Suprapubic skin (tissue), 4 donors: ENCODE measurements at places on chromosomes 6 and 20.

- DNase-seq: no peak
Measured at GRCh38 chr6:52675372-52675771, 4.5 kb downstream of the TMEM14A start.

- DNase-seq: no peak
Measured at GRCh38 chr20:57939499-57939898, 229.7 kb upstream of the PMEPA1 start.

DNA sequence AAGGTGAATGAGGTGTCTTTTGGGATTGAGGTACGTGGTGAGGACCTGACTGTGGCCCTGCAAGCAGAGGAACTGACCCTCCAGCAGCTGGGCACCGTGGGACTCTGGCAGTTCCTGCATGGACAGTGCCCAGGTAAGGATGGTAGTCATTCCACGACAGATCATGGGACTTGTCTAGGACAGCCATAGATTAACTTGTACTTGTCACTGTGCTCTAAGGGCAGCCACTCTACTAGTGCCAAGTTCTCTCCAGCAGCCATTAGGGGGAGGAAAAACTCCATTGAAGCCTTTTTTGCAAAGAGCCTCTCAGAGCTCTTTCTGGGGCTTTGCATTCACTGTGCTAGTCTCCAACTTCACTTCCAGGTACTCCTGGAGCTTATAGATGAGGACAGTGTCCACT is 20.4 kb downstream of the TAF11 start:
- no peak for DNase-seq

- DNase-seq: no peak
Measured at GRCh38 chr6:157673596-157673995, 149.4 kb upstream of the SNX9 start.

DNA sequence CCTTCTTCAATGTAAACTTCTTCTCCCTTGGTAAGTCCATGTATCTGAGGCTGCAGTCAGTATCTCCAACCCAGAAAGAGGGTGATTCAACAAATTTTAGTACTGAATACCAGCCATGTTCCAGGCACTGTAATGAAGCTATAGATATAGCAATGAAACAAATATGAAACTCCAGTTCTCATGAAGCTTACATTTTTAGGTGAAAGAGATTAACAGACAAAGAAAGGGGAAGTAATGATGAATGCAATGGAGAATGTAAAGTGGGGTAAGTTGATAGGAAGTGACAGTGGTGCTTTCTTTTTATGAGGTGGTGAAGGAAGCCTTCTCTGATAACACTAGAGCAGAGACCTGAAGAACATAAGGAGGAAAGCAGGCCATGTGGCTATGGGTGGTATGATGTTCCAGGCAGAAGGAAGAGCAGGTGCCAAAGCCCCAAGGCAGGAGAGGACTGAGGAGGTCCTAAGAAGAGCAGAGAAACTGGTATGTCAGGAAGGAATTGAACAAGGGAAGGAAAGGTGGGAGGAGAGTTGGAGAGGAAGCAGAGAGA is 143.6 kb downstream of the TFAP2B start:
- no peak for DNase-seq
